ENCODE measurements at places on chromosomes 2 and 18. TPM values are rescaled to one million over a fixed set of nuclear protein-coding genes. Genes with fewer than 3 reads are reported as not detected.

Gene RGPD3
- total RNA-seq = not detected

Gene GPAT2
- 26.7 TPM for total RNA-seq

DNA sequence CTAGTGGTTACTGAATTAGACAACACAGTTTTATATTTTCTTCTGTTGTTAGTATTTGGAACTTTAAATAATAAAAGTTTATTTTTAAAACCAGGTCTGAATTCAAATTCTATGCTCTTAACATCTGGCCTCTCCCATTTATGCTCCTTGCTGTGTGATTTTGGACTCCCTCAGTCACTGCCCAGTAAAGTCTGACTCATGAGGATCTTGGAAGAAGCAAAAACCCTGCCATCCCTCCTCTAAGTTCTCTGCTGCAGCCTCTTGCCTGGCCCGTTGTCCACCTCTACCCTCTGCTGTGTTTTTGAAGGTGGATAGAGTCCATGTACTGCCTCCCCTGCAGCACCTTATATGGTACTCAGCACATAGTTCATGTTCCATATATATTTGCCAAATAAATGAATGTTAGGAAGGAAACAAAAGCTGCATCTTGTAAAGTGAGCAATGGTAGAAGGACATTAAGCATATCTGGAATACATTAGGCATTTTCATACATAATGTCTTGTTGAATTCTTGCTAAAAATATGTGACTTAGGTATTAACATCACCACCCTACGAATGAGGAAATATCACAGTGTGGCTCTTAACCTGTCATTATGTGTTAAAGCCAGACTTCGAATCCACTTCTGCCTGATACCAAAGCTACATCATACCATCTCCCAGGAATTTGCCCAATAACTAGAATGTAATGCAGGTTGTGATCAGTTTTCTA is 62.1 kb downstream of the THNSL2 start:
- peak; percentile 31 for DNase-seq

GRCh38 chr2:201957091-201957490 is 76.6 kb upstream of the FZD7 start:
- no peak for DNase-seq

Gene ALKAL2
- not detected for total RNA-seq

DNA sequence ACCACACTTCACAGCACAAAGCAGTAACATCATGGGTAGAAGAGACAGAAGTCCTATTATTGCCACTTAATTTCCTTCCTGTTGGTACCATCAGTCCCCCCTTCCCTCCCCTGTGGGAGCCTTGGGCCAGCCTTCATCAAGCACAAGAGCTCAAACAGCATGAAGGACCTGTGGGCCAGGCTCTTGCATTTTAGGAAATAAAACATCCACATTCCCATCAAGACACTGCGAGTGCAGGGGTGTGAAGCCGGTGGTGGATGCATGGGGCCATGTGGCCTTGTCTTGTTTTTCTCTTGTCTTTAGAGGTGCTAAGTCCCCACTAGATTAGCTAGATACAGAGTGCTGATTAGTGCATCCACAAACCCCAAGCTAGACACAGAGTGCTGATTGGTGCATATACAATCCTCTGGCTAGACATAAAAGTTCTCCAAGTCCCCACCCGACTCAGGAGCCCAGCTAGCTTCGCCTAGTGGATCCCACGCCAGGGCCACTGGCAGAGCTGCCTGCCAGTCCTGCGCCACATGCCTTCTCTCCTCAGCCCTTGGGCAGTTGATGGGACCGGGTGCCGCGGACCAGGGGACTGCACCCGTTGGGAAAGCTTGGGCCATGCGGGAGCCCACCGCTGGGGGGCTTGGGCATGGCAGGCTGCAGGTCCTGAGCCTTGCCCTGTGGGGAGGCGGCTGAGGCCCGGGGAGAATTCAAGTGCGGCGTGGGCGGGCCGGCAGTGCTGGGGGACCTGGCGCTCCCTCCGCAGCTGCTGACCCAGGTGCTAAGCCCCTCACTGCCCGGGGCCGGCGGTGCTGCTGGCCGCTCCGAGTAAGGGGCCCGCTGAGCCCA is 14.7 kb upstream of the PXDN start:
- no peak for DNase-seq

Gene EGR4
- 0.15 TPM for total RNA-seq

GRCh38 chr18:30234755-30235154 is 807.8 kb downstream of the DSC3 start:
- DNase-seq = no peak

DNA sequence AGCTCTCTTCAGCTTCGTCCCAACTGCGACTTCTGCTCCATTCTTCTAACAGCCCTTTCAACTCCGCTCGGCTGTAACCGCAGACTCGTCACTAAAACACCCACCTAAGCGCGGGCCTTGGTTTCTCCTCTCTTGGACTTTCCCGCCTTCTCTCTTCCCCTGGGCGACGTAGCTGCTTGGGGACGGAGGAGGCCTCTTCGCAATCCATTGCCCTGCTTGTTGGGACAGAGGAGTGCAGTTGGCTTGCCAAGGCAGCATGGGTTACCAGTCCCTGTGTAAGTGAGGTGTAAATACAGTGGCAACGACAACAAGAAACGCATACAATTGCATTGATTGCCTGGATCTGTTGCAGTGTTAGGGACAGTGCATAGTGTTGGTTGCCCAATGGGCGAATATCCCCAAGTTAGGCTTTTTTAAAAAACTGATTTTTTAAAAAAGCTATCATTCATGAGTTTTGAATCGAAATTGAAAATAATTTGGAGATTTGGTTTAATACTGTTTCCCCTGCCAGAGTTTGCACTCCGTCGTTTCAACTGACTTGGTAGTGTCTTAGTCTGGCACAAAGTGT is 484 bp upstream of the DARS1 start:
- peak; percentile 82 for DNase-seq

DNA sequence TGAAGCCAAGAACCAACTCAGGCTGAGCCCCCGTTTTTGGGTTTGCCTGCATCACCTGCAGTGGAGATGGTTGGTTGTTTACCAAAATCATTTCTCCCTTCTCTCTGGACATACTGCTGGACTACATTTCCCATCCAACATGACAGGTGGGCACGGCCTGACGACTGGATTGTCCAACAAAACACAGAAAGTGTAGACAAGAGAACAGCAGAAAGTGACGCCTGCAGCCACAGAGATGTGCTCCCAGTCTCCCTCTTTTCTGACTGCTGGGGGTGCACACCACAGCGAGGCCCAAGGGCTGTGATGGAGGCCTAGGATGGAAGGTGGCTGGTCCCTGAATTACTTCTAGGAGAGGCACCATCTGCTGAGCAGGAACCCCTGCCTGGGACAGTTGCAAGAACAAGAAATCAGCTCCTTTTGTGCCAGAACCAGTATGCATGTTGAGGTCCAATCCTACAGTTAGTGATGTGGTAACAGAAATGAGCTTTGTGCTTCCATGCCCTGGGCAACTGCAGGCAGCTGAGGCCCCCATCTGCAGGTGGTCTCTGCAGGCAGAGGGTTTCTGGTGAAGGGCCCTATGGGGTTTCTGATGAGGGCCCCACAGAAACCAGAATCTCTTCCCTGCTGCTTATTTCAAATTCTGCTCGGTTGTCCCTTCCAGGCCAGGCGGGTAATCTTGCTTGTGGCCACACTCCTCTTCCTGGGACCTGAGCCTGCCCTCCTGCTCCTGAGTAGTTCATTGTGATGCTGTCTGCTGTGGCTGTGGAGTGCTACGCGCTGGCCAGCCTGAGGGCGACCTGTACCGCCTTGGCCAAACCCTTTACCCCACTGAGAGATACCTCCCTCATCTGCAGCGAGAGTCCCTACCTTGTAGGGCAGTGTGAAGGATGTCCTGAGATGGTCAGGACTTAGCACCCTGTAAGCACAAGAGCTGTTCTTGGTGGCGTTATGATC is 168.3 kb downstream of the ASB1 start:
- peak; percentile 34 for DNase-seq

DNA sequence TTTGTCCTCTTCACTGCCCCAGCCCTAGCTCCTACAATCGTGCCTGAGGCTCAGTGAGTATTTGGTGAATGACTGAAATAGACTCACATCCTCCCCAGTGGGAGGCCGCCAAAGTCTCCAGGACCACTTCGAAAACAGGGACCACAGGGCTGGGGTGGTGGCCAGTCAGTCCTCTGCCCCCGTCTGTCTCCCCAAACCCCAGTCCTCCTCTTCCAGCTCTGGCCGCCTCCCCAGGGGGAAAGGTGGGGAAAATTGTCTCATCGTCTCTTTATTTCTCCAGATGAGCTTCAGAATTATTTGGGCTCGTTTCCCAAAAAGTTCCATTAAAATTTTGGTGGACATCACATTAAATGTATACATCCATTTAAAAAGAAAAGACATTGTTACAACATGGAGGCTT is 43.5 kb downstream of the NPPC start:
- DNase-seq = no peak

Gene CRYGD
- total RNA-seq = not detected

GRCh38 chr2:61787941-61788563 is 65.8 kb downstream of the FAM161A start:
- DNase-seq = no peak

Gene STAT4
- 101 TPM for total RNA-seq
